ENCODE measurements at places on chromosomes 4 and X.
A peak's percentile ranks its signal among the peaks of the same experiment; 100 is the strongest.

GRCh38 chr4:10622728-10623127 is 61.8 kb downstream of the CLNK start:
- no peak for DNase-seq

DNA sequence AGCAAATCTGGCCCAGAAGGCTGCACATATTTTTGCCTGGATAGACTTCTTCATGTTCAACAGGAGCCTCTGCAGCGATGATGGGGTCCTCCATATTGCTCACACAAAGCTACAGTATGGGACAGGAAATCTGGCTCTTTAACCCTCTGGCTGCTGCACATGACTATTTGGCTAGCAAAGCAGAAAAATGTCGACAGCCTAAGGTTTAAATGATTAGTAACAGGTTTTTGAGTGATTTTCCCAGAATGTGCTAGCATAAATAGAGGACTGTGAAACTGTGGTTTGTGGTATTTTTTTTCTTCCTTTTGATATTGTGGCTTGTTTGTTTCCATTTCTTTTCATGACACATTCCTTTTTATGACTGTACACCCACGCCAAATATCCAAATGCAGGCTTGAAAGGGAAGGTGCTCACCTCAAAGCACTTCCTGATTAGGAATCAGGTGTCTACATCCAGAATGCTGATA is 120.2 kb upstream of the GK2 start:
- peak; percentile 1 for DNase-seq

DNA sequence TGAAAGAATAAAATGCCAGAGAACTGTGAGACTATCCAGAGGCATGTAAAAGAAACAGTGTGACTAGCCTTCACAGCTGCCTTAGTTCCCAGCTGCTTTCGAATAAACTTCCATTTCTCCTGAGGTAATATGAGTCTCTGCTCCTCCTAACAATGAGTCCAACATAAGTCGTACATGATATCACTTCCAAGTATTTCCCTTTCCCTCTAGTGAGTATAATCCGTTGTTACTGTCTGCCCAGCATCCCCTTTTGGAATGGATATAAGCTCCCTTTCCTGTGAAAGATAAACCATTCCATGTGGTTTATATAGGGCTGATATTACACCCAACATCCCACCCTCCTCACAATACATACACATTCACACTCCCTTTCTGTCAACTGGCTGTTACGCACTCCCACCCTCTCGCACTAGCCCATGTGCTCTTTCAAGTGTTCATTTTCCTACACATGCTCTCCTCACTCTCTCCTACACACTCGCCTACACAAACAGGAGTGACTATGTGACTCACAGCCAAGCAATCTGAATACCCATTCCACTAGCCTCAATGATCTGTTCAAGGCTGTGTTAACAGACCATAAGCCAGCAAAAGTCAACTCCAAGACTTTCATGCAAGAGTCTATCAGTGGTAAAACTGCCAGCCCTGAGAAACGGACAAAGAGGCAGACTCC is 5.0 kb downstream of the NAF1 start:
- DNase-seq, result peak; percentile 91

- DNase-seq, result no peak
Measured at GRCh38 chr4:3022651-3023050, 51.7 kb downstream of the HTT-AS start.

- DNase-seq, result peak; percentile 60
Measured at GRCh38 chr4:143337600-143338287, 1.1 kb downstream of the GAB1 start.

DNA sequence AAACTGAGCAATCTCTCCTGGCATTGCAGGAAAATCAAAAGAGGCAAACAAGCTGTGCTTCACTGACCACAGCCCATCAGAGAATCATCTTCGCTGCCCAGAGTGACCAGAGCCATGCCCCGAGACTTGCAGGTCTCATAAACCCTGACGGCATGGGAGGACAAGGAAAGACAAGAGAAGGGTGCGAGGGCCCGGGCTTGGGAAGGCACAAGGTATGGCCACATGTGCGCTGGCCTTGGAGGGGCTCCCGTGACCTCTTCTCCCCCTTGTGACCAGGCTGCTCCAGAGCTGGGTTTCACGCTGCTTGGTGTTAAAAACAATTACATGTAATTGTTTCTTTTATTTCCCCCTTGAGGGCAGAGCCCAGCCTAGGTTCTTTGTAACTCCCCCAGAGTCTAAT is 20.8 kb downstream of the DCTD start:
- DNase-seq, result no peak

- DNase-seq, result peak; percentile 19
Measured at GRCh38 chrX:42992199-42992943, 214.4 kb upstream of the PPP1R2C start.

- no peak for DNase-seq
Measured at GRCh38 chr4:174172274-174172673, 111.2 kb downstream of the FBXO8 start.

- DNase-seq, result no peak
Measured at GRCh38 chr4:81666491-81666890, 194.8 kb upstream of the RASGEF1B start.

GRCh38 chr4:37909332-37910090 is 18.6 kb downstream of the TBC1D1 start:
- no peak for DNase-seq

- DNase-seq, result no peak
Measured at GRCh38 chr4:182155806-182156205, 87.4 kb upstream of the TENM3 start.

GRCh38 chr4:119103263-119103662 is 32.4 kb upstream of the MYOZ2 start:
- DNase-seq, result peak; percentile 98

DNA sequence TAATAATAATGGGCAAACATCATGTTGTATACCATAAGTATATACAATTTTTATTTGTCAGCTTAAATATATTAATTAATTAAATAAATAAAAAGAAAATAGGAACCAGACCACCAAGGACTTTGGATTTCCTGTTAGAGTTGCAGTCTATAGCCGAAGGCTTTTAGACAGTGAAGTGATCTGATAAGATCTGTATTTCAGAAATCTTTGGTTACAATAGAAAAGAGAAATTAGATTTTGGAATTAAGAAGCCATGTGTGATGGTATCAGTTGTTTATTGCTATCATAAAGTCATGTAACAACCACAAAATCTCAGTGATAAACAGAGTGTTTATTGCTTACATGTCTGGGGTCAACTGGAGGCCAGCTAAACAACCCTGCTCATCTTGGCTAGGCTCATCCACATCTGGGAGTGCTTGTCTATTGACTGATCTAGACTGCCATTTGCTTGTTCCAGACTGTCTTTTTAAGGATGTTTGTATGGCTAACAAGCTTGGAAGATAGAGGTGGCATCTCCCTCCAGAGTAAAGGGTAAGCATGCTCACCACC is 142.1 kb upstream of the USP9X start:
- DNase-seq, result no peak

DNA sequence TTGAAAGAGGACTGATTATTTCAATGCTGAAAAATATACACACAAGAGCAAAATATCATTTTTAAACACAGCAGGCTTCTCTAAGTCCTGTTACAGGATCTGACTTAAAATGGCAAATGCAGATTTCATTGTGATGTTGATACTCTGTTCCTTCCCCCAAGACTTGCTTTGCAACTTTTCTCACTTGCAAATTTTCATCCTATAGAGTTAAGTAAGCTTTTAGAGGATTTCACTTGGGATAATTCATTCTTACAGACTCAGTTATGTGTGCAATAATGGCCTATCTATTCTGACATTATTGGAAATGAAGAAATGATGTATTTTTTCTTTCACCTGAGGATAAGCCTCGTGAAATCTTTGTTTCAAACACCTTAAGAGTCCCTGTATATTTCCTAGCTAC is 2403.2 kb downstream of the ARAP2 start:
- DNase-seq, result no peak

DNA sequence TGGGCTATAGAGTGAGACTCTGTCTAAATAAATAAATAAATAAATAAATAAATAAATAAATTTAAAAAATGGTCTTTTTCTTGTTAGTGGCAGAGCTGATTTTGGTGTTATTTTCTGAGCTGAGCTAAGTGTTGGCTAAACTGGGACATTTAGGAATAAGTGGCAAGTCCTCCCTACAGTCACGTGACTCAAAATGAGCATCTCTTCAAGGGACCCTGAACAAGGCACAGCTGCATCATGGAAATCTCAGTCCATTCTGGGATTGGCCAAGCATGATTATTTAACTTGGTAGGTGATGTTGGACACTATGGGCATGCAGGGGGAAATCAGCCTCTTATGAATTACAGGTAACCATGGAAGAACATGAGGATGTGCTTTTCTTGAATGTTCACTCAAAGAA is 42.0 kb downstream of the HAND2 start:
- no peak for DNase-seq

GRCh38 chrX:71366674-71367256 is 608 bp downstream of the TAF1 start:
- DNase-seq, result no peak

DNA sequence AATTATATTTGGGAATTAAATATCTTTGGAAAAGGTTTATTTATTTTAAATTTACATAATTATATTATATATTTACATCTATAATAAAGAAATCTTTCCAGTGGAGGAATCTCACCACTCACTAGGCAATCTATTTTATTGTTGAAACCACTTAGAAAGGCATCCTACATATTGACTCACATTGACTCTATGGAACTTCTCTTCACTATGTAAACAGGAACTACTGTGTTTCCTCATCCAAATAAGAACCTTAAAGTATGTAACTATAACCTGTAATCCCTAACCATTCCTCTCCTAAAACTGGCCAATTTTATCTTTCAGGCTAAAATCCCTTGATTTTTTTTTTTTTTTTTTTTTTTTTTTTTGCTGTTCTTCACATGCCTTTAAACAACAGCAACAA is 268.7 kb downstream of the MAPK10 start:
- DNase-seq, result peak; percentile 14

GRCh38 chrX:153688911-153689590 is 1.3 kb downstream of the SLC6A8 start:
- DNase-seq, result no peak

GRCh38 chr4:19945501-19945900 is 306.2 kb upstream of the SLIT2 start:
- DNase-seq, result no peak

- DNase-seq, result peak; percentile 39
Measured at GRCh38 chrX:87583679-87584078, 66.1 kb downstream of the KLHL4 start.

- peak; percentile 3 for DNase-seq
Measured at GRCh38 chrX:42149765-42150164, 226.4 kb upstream of the CASK start.

DNA sequence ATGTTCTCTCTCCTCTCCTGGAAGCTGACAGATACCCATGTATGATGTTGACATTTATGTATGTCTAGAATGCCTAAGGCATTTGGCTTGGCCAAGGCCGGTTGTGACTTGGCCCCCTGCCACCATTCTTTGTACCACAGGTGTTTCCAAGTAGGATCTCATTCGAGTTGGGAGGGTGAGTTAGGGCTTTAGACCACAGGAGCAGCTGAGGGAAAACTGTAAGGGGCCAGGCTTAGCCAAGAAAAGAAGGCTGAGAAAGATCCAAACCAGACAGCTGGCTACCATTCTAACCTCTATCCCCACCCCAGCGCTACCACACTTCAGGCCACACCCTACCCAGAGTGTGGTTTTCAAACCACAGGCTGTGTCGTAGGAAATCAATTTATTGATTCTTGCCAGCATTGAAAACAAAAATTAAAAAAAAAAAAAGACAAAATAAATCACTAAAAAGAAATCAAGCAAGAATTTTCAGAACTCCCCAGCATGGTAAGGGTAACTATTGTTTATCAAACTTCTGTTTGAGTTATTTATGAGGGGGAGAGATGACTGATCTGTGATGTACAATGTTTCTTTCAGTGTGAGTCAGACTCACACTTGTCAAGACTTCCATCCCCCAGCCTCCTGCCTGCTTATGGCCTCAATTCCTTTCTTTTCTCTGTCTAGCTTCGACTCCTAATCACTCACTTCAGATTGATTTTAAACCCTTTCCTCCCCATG is 9.9 kb downstream of the TMSB4X start:
- peak; percentile 81 for DNase-seq

DNA sequence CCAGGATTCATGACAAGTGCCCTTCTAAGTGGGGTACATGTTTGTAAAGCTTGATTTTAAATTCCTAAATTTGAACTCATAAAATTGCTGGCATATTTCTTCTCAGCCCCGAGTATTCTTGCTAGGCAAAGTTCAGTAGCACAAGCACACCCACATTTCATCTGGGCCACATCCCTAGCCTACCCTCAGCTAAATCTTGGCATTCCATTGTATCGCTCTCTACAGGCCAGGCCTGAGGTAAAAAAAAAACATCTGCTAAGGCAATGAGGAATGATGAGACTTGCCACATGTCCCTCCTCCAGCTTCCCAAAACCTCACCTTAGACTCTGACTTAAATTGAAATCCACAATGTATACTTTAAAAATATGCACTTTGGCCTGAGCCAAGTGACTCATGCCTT is 51.4 kb upstream of the VCX3B start:
- DNase-seq, result no peak

GRCh38 chrX:9383655-9384054 is 81.2 kb upstream of the TBL1X start:
- no peak for DNase-seq

DNA sequence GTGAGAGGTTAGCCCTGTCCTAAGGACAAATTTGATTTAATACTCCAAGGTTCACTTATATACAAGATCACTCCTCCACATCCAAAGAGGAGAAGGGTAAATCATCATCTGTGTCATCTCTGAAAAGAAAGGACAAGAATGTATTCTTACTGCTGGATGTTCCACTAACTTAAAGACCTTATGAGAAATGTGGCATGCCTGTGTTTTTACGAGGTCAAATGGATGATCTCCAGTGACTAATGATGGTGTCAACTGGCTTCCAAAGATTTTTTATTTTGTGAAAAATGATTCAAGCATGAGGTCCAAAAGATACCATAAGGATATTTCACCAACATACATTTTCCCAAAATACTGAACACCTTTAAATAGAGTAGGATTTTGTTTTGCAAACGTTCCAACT is 143.4 kb downstream of the PTCHD1 start:
- peak; percentile 3 for DNase-seq

DNA sequence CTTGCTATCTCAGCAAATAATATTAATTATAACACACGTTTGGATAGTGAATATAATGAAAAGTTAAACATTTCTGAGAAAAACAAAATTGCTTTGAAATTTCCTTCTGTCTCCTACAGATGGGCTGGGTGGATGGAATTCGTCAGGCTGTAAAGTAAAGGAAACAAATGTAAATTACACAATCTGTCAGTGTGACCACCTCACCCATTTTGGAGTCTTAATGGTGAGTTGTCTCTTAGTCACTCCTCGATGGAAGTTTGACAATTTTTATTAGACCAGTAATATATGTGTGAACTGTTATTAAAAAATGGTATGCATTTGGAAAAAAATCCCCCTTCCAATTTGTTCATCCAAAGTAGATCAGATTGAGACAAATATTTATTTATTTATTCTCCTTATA is 92.5 kb upstream of the BRS3 start:
- DNase-seq, result peak; percentile 65

DNA sequence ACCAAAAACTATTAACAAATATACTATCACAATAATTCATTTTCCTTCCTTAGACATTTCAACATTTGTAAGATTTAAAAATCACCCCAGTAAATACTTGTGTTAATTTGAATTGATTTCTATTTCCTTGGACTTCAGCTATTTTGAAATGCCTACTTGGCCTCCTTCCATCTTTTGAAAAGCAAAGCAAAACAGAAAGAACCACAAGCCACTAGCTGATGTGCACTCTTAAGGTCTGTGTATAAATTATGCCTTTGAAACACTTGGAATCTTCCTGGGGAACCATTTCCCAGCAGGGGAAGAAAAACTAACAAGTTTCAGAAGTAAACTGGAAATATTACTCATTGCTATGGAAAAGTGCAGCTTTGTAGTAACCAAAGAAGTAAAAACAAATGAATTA is 139.8 kb downstream of the CLCN4 start:
- peak; percentile 62 for DNase-seq
